Central memory CD8-positive, alpha-beta T cell (primary cell): ENCODE measurements at places on chromosomes 7 and 10.

DNA sequence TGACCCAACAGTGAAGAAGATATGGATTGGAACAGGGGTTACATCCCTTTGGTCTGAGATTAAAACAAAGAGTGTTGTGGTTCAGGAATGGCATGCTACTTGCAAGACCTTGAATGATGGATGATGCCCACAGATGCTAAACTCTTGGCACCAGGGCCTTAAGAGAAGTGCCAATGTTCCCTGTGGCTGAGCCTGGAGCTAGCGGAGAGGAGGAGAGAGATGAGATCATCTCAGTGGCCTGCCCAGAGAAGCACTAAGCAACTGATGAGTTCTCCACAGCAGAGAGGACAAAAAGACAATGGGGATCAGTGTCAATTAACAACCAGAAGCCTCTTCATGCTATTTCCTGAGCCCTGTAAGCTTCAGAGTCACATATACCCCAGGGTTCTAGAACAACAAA lies 97.8 kb downstream of the ELAPOR2 start:
- H3K27me3 ChIP-seq, result peaks cover 31% of the 10 kb centered on the region
- no peaks in the 10 kb centered on the region for H3K36me3 ChIP-seq
- DNase-seq, result no peak

- H3K27ac ChIP-seq, result no peak overlapping the region
- H3K4me1 ChIP-seq, result peaks cover 16% of the 10 kb centered on the region
- peaks cover 7% of the 10 kb centered on the region for H3K36me3 ChIP-seq
- H3K27me3 ChIP-seq, result no peaks in the 10 kb centered on the region
- DNase-seq, result no peak
- H3K4me3 ChIP-seq, result no peak overlapping the region
These were observed 6.9 kb downstream of the IRF5 start for GRCh38 chr7:128944487-128945236.

GRCh38 chr10:28570598-28570997 lies 37.7 kb downstream of the WAC start:
- no peak overlapping the region for H3K4me3 ChIP-seq
- H3K27ac ChIP-seq, result peak overlapping the region; percentile 58

DNA sequence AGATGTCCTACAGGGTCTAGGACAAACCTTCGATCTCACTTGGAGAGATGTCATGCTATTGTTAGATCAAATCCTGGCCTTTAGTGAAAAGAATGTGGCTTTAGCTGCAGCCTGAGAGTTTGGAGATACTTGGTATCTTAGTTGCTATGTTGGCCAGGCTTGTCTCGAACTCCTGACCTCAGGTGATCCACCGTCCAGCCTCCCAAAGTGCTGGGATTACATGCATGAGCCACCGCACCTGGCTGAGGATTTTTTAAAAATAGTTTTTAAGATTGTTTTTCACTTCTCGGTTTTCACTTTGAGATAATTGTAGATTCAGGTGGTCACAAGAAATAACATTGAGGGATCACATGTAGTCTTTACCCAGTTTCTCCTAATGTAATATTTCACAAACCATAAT lies 738.3 kb upstream of the POM121L12 start:
- no peak overlapping the region for H3K27ac ChIP-seq
- H3K4me1 ChIP-seq, result no peaks in the 10 kb centered on the region
- H3K36me3 ChIP-seq, result no peaks in the 10 kb centered on the region
- H3K4me3 ChIP-seq, result no peak overlapping the region
- DNase-seq, result no peak

- no peak for DNase-seq
- H3K4me3 ChIP-seq, result no peak overlapping the region
- H3K4me1 ChIP-seq, result no peaks in the 10 kb centered on the region
- H3K27ac ChIP-seq, result no peak overlapping the region
These were observed 29.0 kb downstream of the DENND2A start for GRCh38 chr7:140611641-140612040.

DNA sequence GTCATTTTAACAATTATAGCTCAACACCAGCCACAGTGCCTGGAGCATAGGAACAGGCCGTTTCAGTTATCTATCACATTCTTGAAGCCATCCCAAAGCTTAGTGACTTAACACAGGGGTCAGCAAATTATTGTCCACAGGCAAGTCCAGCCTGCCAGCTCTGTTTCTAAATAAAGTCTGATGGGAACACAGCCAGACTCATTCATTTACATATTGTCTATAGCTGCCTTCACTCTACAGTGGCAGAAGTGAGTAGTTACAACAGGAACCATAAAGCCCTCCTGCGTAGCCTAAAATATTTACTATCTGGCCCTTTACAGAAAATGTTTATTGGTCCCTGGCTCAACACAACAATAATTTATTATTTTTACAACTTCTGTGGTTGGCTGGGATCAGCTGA lies 407.5 kb upstream of the AUTS2 start:
- no peak overlapping the region for H3K4me3 ChIP-seq
- DNase-seq, result no peak
- H3K27ac ChIP-seq, result no peak overlapping the region
- H3K36me3 ChIP-seq, result no peaks in the 10 kb centered on the region

DNA sequence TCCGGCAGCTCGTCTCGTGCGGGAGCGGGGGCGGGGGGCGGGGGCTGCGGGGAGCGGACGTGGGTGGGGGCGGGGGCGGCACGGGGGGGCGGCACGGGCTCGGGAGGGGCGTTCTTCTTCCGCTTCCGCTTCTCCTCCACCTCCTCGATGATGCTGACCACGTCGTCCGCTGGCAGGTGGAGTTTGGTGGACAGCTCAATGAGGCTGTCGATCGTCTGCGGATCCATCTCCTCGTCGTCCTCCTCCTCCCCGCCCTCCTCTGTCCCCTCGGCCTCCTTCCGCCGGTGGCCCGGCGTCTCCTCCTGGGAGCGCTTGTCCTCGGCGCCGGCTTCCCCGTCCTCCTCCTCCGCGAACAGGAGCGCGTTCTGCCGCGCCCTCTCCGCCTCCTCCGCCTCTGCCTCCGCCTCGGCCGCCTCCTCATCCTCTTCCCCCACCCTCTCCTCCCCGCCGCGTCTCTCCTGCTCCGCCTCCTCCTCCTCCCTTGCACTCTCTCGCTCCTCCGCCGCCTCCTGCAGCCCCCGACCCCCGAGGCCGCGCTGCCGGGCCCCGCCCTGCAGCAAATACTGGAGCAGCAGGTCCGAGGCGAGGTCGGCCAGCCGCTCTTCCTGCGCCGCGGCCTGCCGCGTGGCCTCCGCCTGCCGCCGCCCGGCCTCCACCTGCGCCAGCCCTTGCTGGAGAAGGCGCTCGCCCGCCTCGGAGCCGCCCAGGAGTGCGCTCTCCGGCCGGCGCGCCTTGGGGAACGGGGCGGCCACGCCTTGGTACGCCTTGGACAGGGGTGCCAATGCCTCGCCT lies 1.9 kb downstream of the VGF start:
- peak overlapping the region; percentile 78 for H3K4me3 ChIP-seq
- H3K27ac ChIP-seq, result no peak overlapping the region
- no peak for DNase-seq
- H3K27me3 ChIP-seq, result peaks cover 57% of the 10 kb centered on the region

DNA sequence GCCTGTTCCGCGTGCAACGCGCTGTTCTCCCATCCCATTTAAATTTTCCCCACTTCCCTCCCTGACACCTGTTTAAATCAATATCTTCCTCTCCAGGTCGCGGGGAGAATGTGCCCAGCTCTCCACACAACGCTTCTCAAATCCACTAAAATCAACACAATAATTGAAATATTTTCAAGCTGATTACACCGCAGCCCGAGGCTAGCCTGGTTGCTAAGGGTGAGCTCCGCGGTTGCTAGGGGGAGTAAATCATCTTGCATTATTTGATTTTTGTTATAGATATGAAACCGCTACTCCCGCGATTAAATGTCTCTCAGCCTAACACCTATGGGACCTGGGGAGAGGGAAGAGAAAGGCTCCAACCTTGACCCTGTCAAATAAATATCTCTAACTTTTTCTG lies 36.2 kb downstream of the UNCX start:
- no peak overlapping the region for H3K4me3 ChIP-seq
- peaks cover 48% of the 10 kb centered on the region for H3K27me3 ChIP-seq
- DNase-seq, result no peak
- H3K27ac ChIP-seq, result no peak overlapping the region

DNA sequence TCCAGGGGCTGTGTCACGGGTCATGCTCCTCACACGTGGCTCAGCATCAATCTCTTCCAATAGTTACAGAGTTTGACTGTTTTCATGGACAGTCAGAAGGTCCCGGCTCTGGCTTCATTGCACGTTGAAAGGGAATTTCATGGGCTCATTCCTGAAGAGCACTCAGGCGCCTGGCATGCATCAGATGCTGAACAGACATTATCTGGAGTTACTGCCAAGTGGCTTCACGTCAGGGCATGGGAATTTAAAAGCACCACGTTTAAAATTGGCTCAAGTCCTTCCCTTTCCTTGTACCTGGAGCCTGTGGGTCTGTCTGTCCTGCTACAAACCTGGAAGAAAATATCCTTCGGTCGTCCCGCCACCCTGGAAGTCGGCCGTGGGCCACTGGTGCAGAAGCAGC lies 50.4 kb downstream of the CFAP46 start:
- H3K27me3 ChIP-seq, result peaks cover 43% of the 10 kb centered on the region
- DNase-seq, result no peak
- no peak overlapping the region for H3K4me3 ChIP-seq
- H3K36me3 ChIP-seq, result peaks cover 2% of the 10 kb centered on the region
- peaks cover 4% of the 10 kb centered on the region for H3K4me1 ChIP-seq
- H3K27ac ChIP-seq, result no peak overlapping the region

- H3K36me3 ChIP-seq, result peaks cover 2% of the 10 kb centered on the region
- H3K27ac ChIP-seq, result no peak overlapping the region
- peaks cover 60% of the 10 kb centered on the region for H3K4me1 ChIP-seq
- H3K4me3 ChIP-seq, result no peak overlapping the region
- no peaks in the 10 kb centered on the region for H3K27me3 ChIP-seq
These were observed 42.9 kb downstream of the MKLN1 start for GRCh38 chr7:131370523-131370968.

GRCh38 chr10:102645388-102645740 lies 1.1 kb downstream of the TRIM8 start:
- H3K4me3 ChIP-seq, result peak overlapping the region; percentile 97
- peak overlapping the region; percentile 96 for H3K27ac ChIP-seq
- no peaks in the 10 kb centered on the region for H3K27me3 ChIP-seq
- H3K36me3 ChIP-seq, result peaks cover 35% of the 10 kb centered on the region
- H3K4me1 ChIP-seq, result peaks cover 65% of the 10 kb centered on the region

- H3K4me3 ChIP-seq, result peak within 1 kb of the TSS; percentile 44
- no peak for DNase-seq
- no peaks in the 10 kb centered on the region for H3K36me3 ChIP-seq
- peaks cover 85% of the 10 kb centered on the region for H3K27me3 ChIP-seq
These were observed at the start of gene SFRP4 for GRCh38 chr7:37916673-37917660. Gene SFRP4, minus strand, starts transcription at chr7:37916817. Its CDS starts 280 bp downstream, at chr7:37916537.

DNA sequence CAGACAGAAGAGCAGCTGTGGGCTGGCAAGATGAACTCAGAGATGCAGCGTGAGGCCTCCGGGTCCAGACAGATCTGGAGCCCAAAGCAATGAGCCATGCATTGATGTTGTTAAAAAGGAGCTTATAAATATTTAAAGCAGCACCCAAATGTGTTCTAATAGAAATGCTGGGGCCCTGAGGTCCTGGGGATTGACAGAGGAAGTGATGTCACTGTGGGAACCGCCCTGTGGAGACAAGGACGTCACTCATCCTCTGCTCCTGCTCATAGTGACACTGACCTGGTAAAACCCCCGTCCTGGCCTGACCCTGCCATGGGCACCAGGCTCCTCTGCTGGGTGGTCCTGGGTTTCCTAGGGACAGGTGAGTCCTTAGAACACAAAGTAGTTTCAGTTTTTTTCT lies 197.0 kb upstream of the PRSS58 start:
- H3K27me3 ChIP-seq, result peaks cover 30% of the 10 kb centered on the region
- no peak overlapping the region for H3K27ac ChIP-seq
- H3K36me3 ChIP-seq, result peaks cover 4% of the 10 kb centered on the region
- no peak overlapping the region for H3K4me3 ChIP-seq

DNA sequence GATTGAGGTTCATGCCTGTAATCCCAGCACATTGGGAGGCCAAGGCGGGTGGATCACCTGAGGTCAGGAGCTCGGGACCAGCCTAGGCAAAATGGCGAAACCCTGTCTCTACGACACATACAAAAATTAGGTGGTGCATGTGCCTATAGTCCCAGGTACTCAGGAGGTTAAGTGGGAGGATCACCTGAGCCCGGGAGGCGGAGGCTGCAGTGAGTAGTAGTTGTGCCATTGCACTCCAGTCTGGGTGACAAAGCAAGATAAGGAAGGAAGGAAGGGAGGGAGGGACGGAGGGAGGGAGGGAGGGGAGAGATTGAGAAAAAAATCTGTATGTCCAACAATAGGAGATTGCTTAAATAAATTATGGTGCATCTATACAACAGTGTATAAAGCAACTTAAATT lies 13.2 kb downstream of the TLL2 start:
- no peaks in the 10 kb centered on the region for H3K4me1 ChIP-seq
- no peaks in the 10 kb centered on the region for H3K36me3 ChIP-seq
- H3K27ac ChIP-seq, result no peak overlapping the region
- no peak overlapping the region for H3K4me3 ChIP-seq
- H3K27me3 ChIP-seq, result peaks cover 46% of the 10 kb centered on the region

DNA sequence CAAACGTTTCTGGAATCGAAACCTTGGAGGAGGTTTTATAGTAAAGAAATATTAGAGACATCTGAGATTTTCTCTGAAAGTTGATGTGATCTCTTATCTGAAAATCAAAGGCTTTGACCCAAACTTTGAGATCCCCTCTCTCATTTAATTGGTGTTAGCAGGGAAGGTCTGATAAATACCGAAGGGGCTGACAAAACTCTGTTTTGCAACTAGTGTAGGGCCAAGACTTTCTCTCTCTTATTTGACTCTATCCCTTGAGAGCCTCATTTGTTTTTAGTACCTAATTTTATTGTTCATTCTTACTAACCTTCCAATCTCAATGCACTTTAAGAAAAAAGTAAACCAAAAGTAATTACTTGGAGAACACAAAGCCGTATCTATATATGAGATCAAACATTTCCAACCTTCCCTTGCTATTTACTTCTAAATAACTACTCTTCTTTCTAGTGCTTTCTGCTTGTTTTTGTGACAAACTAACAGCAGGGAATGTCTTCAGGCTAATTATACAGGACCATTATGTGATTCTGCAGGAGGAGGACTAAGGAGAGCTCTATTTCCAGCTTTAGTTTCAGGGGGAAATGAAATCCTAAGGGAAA lies 33.4 kb upstream of the NPVF start:
- peaks cover 42% of the 10 kb centered on the region for H3K27me3 ChIP-seq
- DNase-seq, result no peak
- H3K4me1 ChIP-seq, result peaks cover 13% of the 10 kb centered on the region
- peak overlapping the region; percentile 19 for H3K4me3 ChIP-seq

DNA sequence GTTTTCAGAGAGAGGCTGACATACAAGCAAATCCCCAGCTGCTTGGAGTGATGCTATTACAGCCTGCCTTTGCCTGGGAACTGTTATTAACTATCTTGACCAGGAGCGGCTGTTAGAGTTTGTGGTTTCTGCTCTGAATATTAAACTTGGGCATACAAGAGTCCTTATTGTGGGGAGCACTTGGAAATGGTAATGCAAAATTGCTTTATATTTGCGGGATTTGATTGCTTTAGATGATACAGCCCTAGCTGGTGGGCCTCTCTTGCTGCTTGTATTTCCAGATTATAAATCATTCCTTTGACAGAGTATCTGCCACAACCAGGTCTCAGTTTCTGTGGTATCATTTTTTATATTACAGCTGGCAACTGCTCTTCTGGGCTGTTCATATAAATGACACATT lies 101.9 kb upstream of the FAM204A start:
- H3K4me3 ChIP-seq, result no peak overlapping the region
- H3K4me1 ChIP-seq, result no peaks in the 10 kb centered on the region
- no peak for DNase-seq
